ENCODE measurements at places on chromosomes 5 and 9.

DNA sequence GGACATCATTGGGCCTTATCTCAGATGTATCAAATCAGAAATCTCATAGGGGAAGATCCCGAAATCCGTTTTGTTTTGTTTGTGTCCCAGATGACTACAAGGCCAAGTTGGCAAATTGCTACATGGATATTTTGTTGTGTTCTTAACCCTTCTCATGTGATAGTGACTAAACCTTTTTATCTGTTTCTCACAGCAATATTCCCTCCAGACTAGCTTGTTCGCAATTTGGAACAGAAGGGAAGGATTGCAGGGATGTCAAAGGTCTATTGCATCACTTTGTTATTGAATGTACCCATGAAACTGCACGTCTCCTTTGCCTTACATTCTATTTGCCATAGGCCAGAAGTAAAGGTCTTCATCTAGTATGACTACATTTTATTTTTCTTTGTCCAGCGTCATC lies 453.9 kb downstream of the NFIB start:
- no peak for DNase-seq

- no peak for DNase-seq
Measured at GRCh38 chr9:100619665-100620064, 41.8 kb downstream of the CAVIN4 start.

DNA sequence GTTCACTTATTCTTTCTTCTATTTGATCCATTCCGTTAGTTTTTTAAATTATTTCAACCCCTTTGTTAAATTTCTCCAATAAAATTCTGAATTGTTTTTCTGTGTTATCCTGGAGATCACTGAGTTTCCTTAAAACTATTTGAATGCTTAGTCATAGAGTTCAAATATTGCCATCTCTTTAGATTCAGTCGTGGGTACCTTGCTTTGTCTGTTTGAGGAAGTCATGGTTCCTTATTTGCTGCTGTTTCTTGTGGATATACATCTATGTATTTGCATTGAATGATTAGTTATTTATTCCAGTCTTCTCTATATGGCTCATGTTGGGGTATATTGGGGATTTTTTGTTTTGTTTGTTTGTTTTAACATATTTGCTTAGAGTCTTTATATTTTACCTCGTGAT lies 80.6 kb downstream of the HINT1 start:
- no peak for DNase-seq

DNA sequence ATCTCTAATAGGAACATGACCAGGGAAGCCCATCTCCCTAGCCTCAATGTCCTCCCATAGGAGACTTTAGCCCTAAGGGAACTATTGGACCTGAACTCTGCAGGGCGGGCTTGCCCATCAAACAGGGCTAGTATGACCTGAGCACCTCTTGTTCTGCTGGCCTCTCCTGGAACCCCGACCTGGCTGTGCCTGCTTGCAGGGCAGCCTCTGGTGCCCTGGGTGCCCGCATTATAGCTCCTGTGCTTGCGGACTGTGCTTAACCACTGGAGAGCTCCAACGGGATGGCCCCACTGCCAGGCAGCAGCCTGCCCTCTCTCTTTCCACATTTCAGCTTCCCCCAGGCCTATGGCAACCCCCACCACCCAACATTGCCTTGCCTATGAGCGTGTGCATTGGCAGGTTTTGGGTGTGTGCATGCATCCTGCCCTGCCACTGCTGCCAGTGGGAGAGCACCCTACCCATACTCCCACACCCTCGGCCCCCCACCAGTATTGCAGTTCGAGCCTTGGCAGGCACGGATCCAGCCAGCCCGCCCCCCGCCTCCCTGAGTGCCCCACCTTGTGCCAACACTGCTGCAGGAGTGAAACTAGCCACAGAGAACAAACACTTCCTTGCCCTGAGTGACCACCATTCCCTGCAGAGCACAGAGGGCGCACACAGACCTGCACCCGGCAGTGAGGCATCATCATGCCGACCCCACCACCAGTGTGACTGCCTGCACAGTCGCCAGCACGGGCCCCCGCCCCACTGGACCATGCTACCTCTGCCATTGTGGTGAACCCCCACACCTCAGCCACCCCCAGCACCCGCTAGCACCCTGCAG lies 1123.8 kb upstream of the CDH6 start:
- DNase-seq, result no peak

DNA sequence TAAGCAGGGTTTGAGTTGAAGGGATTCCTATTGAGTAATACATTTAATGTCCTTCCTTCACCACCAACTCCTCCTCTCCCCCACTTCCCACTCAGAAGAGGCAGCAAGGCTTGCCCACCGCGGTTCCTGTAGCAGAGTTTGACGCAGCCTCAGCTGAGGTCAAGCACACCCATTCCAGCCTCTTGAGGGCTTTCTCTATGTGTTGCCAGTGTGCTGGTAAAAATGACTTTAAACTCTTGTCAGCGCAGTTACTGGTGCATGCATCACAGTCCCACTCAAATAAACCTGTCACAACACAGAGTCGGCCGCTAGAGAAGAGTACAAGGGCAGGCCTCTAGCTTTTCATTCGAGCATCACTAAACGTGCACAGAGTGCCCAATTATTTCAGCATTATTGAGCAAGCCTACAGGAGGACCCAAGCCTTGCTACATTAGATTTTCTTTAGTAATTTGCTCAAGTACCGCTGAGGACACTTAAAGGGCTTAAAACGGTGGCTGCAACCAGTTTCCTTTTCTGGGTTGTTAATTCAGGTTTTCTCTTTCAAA lies 79.6 kb downstream of the TLE4 start:
- DNase-seq, result no peak

All from stimulated activated CD8-positive, alpha-beta memory T cell treated with anti-CD3 and anti-CD28 coated beads, Interleukin-15, amount 100 ng/mL, for 24 hours (primary cell).